ENCODE measurements at places on chromosomes 6 and 20. TPM values are rescaled to one million over a fixed set of nuclear protein-coding genes. Genes with fewer than 3 reads are reported as not detected.

PI16 gene
- 7.5 TPM for total RNA-seq

RALGAPA2 gene
- 35.1 TPM for total RNA-seq

IRF4 gene
- total RNA-seq, result 11.8 TPM

TAPBP gene
- 196 TPM for total RNA-seq

FOXF2 gene
- total RNA-seq, result not detected

FRK gene
- 0.05 TPM for total RNA-seq

PRICKLE4 gene
- not detected for total RNA-seq

CALHM6 gene
- total RNA-seq, result 3.3 TPM

ROS1 gene
- not detected for total RNA-seq

EPPIN gene
- not detected for total RNA-seq

SLC17A1 gene
- total RNA-seq, result not detected

IPCEF1 gene
- total RNA-seq, result 83.0 TPM

MOXD1 gene
- total RNA-seq, result not detected

MUCL3 gene
- not detected for total RNA-seq

HNF4A gene
- not detected for total RNA-seq

EPHA7 gene
- total RNA-seq, result not detected

SYTL3 gene
- 25.8 TPM for total RNA-seq

PRR18 gene
- not detected for total RNA-seq

Data from naive thymus-derived CD4-positive, alpha-beta T cell (primary cell).